ENCODE measurements at places on chromosomes 2 and 18.

GRCh38 chr18:38981389-38981788 lies 1415.8 kb upstream of the CELF4 start:
- DNase-seq = no peak

- DNase-seq = no peak
Measured at GRCh38 chr18:364256-364826, 96.5 kb upstream of the THOC1 start.

DNA sequence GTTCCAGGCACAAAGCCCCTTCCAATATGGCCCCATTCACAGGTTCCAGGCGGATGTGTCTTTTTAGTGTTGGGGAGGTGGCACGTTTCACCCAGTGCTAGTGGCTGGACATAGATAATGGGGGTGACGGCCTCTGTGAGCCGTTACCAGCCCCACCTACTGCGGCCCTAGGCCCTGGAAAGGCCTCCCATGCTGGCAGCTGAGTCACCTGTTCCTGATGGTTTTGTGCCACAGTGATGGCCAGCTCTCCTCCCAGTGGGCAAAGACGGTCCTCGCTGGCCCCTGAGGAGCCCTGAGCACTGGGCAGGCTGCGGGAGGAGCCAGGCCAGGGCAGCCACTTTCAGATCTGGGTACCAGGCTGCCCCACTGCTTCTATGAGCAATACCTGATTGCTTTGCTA lies 40.0 kb upstream of the GPC1 start:
- DNase-seq = no peak

DNA sequence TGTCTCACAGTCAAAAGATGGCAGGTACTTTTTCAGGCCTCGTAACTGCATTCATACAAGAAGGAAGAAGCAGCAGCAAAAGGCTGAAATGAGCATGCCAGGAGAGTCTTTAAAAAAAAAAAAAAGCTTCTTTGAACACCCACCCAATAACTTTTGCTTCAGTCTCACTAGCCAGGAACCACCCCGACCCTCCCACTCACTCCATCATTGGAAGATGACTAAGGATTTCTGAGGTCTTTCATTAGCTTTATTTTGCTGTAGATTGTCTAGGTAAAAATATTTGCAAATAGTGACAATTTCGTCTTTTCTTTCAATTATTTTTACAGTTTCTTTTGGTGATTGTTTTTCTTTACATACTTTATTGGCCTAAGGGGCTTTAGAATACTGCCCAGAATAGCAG lies 37.9 kb downstream of the RBBP8 start:
- DNase-seq = no peak

DNA sequence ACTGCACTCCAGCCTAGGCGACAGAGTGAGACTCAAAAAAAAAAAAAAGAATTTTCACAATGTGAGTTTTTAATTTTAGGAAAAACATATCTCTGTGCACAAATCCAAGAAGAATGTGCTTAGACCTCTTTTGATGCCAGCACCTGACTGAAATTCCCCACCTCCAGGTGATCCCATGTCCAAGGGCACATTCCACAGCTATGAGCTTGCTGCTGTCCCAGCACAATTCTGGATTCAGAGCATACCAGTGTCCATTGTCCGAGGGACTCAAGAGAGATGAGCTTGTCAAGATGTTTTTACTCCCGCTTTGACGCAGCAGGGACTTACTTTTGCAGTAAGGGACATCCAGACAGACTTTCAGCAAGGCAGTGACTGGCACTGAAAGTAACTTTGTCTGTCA lies 489.1 kb upstream of the ACVR2A start:
- no peak for DNase-seq
